ENCODE measurements at places on chromosomes 2 and 18. TPM values are rescaled to one million over a fixed set of nuclear protein-coding genes. Genes with fewer than 3 reads are reported as not detected.

GRCh38 chr2:2472881-2473280 is 141.8 kb upstream of the MYT1L start:
- no peak for DNase-seq

Gene EFEMP1
- 25.7 TPM for total RNA-seq

GRCh38 chr2:219294356-219295351 is 14.5 kb downstream of the PTPRN start:
- DNase-seq = peak; percentile 90

GRCh38 chr18:35134791-35135531 is 93.7 kb downstream of the MAPRE2 start:
- DNase-seq = no peak

GRCh38 chr2:45114221-45114955 is 105.1 kb upstream of the SIX2 start:
- DNase-seq = no peak

GRCh38 chr2:226477221-226478108 is 322.2 kb downstream of the IRS1 start:
- no peak for DNase-seq

DNA sequence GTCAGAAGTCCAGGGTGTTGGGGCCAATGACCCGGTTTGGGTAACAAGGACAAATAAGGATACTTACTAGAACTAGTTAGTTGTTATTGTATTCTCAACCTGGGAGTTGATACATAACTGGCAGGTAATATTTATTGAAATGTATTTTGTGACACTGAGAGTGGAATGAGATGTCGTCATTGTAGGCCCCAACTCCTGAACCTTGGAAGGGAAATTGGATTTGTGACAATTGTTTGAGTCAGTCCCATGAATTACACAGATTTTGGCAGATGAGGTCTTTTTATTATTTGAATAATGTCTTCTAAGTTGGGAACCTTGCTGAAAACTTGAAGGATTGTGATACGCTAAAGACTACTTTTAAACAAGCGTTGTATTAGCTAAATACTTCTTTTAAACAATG is 5.1 kb downstream of the TIMM21 start:
- no peak for DNase-seq

DNA sequence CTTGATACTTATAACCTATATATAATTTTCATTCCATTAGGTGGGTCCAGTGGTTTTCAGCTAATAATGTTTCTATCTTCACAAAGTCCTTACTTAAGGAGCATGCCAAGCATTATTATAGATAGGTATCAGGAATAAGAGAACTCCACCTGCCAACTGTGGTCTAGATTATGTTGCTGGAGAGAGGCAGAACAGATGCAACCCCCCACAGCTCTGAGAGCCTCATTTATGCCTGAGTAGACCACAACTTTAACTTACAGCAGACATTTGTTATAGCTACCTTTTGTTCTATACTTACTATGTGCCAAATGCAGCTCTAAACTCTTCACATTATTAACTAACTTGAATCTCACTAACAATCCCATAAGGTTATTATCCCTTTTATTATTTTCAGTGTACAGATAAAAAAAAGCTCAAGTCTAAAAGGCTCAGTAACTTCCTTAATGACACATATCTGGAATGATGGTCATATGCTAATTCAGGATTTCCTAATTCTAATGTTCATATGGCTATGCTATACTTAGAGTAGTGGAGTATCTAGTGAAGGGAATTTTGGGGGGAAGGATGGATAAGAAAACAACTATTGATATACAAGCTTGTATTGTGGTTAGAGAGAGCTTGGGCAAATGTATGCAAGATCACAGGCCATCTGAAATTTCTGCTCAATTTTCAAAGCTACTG is 119.1 kb upstream of the RND3 start:
- DNase-seq = no peak

DNA sequence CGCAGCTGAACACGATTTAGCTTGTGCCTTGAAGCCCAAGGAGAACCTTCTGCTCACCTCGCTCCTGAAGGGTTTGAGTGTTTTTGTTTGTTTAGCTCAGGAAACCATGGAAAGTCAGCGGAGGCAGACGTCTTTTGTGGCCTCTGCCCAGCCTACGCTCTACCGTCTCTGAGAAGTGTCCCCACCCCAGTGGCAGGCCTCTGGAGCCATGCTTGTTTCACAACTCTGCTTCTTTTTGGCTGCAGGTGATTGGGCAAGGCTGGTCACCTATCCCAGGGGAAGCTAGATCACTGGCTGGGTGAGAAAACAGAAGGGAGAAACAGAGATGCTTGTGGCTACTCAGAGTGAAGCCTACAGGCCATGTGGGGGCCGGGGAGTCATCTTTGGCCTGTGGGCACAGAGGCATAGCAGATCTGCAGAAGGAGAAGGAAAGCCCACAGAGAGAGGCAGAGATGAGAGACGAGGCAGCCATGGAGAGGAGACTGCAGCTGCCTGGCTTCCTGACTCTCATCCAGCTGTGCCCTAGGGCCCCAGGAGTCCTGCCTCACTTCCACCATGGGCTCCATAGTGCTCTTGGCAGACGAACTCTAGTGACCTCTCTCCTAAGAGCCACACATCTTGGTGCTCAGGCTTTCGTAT is 50.1 kb downstream of the CIB4 start:
- peak; percentile 2 for DNase-seq

DNA sequence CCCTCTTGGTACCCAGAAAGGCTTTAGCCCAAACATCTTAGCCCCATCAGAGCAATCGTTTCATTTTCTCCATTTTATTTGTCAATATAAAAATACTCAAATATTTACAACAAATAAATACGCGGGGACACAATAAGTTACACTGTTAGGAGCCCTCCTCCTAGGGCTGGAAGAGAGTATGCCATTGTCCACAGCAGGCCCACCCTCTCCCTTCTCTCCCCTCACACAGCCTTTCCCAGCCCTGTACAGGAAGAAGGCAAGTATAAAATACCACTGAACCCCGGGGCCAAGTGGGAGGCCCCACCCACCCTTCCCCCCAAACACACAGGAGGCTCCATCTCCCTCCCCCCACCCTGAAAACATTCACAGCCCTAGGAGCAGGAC is 1.9 kb upstream of the ANKRD39 start:
- DNase-seq = no peak

DNA sequence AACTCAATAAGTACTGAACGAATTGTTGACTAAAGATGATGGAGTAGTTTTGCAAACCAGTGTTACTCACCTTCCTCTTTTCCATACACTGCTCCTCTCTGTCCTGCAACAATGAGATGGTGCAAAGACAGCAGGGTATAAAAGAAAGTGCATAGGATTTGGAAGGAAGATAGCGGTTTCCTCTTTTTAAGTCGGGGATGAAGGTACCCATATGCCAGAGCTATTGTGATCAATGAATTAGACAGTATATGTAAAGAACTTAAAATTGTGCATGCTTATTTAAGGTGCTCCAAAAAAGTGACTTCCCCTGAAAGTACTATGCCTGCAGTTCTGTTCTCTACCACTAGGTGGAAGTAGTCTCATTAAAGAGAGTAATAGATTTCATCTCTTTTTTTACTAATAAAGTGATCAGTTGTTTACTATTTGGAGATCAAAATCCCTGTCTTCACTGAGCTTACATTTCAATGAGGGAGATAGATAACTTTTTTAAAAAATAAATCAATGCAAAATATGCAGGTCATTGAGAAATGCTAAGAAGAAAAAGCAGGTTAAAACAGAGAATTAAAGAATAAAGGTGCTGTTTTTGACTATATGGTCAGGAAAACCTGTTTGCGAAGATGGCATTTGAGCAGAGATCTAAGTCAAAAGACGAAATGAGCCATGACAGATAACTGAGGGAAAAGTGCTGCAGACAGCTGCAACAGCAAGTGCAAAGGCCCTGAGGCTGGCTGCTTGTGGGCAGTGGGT is 339.7 kb upstream of the SLC14A2 start:
- no peak for DNase-seq

DNA sequence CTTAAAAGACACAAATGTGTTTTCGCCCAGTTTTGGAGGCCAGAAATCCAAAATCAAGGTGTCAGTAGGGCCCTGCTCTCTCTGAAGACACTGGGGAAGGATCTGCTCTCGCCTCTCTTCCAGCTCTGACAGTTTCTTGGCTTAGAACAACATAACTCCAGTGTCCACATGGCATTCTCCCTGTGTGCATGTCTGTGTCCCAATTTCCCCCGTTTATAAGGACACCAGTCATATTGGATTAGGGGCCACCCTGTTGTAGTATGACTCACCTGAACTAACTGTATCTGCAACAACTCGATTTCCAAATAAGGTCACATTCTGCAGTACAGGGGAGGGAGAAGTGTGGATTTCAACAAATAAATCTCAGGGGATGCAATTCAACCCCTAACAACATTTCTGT is 263.2 kb downstream of the SS18 start:
- no peak for DNase-seq

DNA sequence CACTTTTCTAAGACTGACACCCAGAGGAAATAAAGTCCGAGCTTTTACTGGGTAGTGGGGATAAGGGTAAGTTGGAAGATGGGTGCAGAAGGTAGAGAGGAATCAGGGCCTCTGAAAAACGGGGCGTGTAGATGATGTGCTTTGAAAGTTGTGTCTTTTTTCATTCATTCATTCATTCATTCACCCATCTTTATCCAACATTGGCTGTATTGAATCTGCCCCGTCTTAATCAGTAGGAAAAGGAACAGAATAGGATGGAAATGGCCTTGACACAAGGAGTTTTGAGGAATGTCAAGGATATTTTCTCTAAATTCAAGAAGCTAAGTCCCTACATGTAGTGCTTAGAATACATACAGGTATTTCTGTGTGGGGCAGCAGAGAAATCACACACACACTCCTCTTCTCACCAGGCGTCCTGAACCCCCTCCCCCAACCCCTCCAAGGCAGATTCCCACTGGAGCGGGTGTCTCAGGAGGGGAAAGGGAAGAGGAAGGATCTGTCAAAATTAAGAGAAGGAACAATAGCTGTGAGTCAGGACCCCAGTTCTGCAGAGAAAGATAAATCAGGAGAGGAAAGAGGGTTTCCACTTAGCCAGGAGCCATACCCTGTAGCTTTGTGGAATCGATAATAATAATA is 13.9 kb downstream of the DYSF start:
- DNase-seq = no peak

GRCh38 chr18:22346953-22347605 is 70.6 kb downstream of the CTAGE1 start:
- DNase-seq = peak; percentile 66

DNA sequence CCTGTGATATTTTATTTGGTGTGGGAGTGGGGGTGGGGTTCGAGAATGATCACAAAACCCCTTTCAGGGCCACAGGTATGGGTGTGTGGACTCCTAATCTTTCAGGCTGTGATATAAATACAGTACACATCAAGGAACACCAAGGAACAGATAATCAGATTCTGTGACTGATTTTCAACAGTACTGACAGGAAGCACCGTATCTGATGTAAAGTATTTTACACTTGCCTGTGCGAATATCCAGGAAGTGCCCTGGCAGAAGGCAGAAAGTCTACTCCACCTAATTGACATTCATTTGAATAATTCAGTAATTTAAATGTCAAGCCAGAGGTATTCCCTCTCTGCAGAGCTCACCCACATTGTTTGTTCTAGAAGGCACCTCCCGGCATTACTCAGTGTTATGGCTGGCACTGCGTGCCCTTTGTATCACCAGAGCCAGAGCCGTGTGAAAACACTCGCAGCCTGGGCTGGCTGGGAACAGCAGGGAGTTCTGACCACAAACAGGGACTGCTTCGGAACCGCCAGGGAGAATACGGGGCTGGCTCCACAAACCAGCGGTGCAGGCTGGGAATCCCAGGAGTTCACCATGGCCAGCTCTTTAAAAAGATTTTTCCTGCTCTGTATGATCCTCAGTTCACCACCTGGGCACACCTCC is 91.8 kb downstream of the ACVR1 start:
- DNase-seq = peak; percentile 29

GRCh38 chr2:239952665-239953417 is 72.3 kb downstream of the NDUFA10 start:
- no peak for DNase-seq

DNA sequence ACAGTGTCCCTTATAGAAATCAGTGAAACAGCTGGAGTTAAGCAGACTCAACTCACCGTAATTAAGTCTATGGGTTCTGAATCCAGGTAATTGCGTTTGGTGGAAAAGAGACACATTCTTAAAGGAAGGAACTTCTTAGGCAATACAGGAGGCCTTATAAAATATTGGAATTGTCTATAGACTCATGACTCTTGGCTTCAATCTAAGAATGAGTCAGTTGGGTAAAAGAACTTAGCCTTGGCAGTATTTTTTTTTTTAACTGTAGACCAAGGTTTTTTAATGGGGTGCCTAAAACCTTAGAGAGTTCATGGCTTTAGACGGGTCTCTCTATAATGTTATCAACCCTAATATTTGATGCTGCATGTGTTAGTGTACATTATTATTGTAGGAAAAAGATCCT is 47.6 kb downstream of the CCDC85A start:
- no peak for DNase-seq

- DNase-seq = no peak
These were observed 53.6 kb upstream of the LAPTM4A start for GRCh38 chr2:20104900-20105545.

GRCh38 chr2:177396703-177397460 is 4.3 kb downstream of the AGPS start:
- DNase-seq = no peak

GRCh38 chr2:113962692-113963480 is 73.0 kb downstream of the ACTR3 start:
- no peak for DNase-seq

DNA sequence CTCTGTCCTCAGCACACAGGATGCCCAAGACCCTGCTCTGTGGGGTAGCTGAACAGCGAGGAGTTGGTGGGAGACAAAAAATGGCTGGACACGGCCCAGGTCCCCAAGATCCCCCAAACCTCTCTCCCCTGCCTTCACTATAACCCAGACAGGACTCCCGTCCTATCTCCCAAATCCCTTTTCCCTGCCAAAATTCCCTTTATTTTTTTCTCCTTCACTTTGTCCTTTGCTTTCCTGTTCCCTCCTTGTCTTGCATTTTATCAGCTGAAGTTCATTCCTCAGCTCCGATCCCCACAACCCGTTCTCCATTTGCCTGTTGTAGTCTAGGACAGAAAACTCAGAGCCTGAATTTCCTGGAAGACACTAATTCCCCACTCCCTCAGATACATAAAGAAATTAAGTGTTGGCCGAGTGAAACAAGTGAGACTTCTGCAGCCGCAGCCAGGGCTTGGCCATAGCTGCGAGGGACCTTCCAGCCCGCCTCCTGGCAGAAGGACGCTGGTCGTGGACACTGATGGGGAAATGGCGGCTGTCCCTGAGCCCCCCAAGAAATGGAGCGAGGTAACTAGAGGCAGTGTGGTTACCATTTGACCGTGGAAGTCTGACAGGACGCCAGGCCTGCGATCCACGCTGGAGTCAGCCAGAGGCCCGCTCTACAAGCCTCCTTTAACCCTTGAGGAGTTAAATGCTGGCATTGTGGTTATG is 173.6 kb downstream of the BCL2 start:
- DNase-seq = no peak

DNA sequence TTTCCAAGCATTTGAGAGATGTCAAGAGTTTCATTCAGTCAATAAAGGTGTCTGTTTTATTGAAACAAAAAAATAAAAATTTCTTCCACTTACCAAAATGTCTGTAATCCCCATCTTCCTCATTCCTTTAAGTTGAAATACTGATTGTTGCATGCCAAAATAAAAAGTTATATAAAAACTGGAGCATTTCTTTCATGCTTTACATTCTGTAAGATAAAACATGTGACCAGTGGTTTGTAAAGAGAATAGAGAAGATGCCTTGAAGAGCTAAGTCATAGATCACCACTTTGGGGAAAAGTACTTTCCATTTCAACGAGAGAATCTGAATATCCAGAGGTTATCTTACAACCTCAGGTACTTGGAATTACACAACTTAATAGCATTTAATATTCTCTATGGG is 35.9 kb upstream of the MYO1B start:
- no peak for DNase-seq
